Left ventricle myocardium inferior (tissue), 1 donor: ENCODE measurements at places on chromosomes 11 and 22. TPM values are rescaled to one million over a fixed set of nuclear protein-coding genes. Genes with fewer than 3 reads are reported as not detected.

- H3K4me3 ChIP-seq: no peak overlapping the region
- H3K36me3 ChIP-seq: no peaks in the 10 kb centered on the region
- no peak overlapping the region for H3K27ac ChIP-seq
- DNase-seq: no peak
Observed at GRCh38 chr11:133895061-133895479, 49.8 kb upstream of the SPATA19 start.

OR2AG1 gene
- not detected for total RNA-seq

DNA sequence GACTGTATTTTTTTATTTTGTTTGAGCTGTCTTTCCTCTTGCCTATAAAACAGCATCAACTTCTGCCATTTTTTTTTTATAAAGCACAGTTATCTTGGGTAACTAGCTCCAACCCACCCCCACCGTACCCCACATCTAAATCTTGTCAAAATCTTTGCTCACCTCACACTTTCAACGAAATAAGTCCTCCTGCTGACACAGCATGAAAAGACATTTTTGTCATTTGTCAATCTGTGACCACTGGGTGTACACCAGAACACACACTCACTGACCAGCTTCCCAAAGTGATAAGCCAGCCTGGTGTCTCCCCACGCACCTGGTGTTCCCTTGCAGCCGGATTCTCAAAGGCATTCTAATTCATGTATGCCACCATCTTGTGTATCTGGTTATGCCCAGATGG is 1.7 kb upstream of the TECTA start:
- no peak for DNase-seq
- no peaks in the 10 kb centered on the region for H3K36me3 ChIP-seq
- no peak overlapping the region for H3K27ac ChIP-seq

- peaks cover 17% of the 10 kb centered on the region for H3K36me3 ChIP-seq
- DNase-seq: no peak
- no peaks in the 10 kb centered on the region for H3K4me1 ChIP-seq
- H3K4me3 ChIP-seq: no peak overlapping the region
- no peaks in the 10 kb centered on the region for H3K27me3 ChIP-seq
Observed at GRCh38 chr11:59151761-59152160, 9.1 kb downstream of the FAM111A start.

GRCh38 chr11:1083621-1084551 is 9.2 kb downstream of the MUC2 start:
- no peak overlapping the region for H3K4me3 ChIP-seq
- peak; percentile 11 for DNase-seq
- no peaks in the 10 kb centered on the region for H3K4me1 ChIP-seq
- no peak overlapping the region for H3K27ac ChIP-seq

DNA sequence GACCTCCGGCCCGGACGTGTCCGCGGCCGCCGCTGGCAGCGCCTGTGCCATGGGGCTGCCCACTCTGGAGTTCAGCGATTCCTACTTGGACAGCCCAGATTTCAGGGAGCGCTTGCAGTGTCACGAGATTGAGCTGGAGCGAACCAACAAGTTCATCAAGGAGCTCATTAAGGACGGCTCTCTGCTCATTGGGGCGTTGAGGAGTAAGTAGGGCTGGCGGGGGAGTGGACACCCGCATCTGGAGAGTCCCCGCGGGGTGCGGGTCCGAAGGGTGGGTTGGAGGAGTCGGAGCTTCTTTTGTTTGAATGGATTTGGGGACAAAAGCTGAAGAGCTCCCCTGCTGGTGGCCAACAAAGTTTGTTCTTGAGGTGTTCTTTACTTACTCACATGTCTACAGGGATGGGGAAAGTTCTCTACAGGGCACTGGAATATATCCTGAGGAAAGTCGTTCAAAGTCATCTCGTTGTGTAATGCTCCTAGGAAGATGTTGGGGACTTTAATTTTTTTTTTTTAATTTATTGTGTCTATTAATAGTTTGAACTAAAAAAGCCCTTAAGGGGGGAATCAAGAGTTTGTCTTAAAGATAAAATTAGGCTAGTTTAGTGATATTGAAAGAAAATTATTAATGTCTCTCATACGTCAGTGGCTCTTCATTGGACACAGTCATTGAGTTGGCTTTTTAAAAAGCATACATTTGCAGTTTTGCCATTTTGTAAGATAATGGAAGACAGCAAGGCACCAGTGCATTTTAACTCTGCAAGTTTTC is 725 bp downstream of the ARHGAP42 start:
- peak overlapping the region; percentile 81 for H3K4me3 ChIP-seq
- peaks cover 53% of the 10 kb centered on the region for H3K4me1 ChIP-seq
- peak overlapping the region; percentile 89 for H3K27ac ChIP-seq
- no peaks in the 10 kb centered on the region for H3K27me3 ChIP-seq
- H3K36me3 ChIP-seq: no peaks in the 10 kb centered on the region

DNA sequence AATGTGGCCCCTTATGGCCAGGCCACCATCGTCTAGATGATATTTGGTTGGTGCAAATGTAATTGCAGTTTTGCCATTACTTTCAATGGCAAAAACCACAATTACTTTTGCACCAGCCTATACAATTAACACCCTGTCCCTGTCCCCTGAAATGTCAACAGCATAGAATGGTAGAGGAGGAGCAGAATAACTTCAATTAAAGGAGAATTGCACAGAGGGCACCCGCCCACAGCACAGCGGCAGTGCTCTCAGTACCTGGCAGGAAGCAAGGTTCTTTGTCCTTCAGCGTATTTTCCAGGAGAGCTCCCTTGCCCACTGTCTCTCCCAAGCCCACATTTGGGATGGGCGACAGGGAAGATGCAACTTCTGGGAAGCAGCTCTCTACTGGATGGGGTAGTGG is 115.3 kb downstream of the TRIM29 start:
- H3K4me1 ChIP-seq: no peaks in the 10 kb centered on the region
- H3K4me3 ChIP-seq: no peak overlapping the region
- DNase-seq: no peak

- no peak overlapping the region for H3K27ac ChIP-seq
- H3K4me1 ChIP-seq: no peaks in the 10 kb centered on the region
- H3K4me3 ChIP-seq: no peak overlapping the region
- H3K27me3 ChIP-seq: no peaks in the 10 kb centered on the region
Observed at GRCh38 chr11:11068113-11068512, 210.3 kb upstream of the ZBED5 start.

GRCh38 chr11:106608677-106609076 is 409.6 kb downstream of the GUCY1A2 start:
- H3K27me3 ChIP-seq: no peaks in the 10 kb centered on the region
- no peak overlapping the region for H3K4me3 ChIP-seq
- no peak for DNase-seq
- H3K36me3 ChIP-seq: no peaks in the 10 kb centered on the region

- no peak overlapping the region for H3K27ac ChIP-seq
- no peaks in the 10 kb centered on the region for H3K4me1 ChIP-seq
- no peaks in the 10 kb centered on the region for H3K36me3 ChIP-seq
- no peaks in the 10 kb centered on the region for H3K27me3 ChIP-seq
Observed at GRCh38 chr11:118838905-118839553, 44.7 kb upstream of the CXCR5 start.

GRCh38 chr11:128737704-128738103 is 43.8 kb downstream of the FLI1 start:
- no peak overlapping the region for H3K27ac ChIP-seq
- H3K4me3 ChIP-seq: no peak overlapping the region
- no peaks in the 10 kb centered on the region for H3K27me3 ChIP-seq
- peaks cover 82% of the 10 kb centered on the region for H3K4me1 ChIP-seq
- H3K36me3 ChIP-seq: no peaks in the 10 kb centered on the region

- H3K36me3 ChIP-seq: no peaks in the 10 kb centered on the region
- H3K4me1 ChIP-seq: no peaks in the 10 kb centered on the region
- DNase-seq: no peak
- no peak overlapping the region for H3K27ac ChIP-seq
- H3K27me3 ChIP-seq: no peaks in the 10 kb centered on the region
- H3K4me3 ChIP-seq: no peak overlapping the region
Observed at GRCh38 chr11:91296629-91297028, 928.0 kb upstream of the FAT3 start.

C11orf86 gene
- not detected for total RNA-seq
